ENCODE measurements at places on chromosomes 1 and 21.

DNA sequence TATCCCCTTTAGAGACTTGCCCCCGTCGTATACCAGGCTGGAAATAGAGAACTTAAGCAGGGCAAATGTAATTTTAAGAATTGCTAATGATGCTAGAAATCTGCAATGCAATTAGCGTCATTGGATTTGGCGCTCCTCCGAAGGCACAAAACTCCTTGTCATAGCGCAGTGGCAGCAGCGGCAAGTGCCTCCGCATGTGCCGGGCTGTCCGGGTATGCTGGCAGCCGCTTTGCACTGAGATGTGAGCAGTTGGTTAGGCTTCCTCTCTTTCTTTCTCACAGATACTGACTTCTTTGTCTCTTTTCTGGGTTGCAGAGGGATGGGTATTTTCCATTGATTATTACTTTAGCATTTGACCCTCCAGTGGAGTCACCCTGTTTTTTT, 193.4 kb upstream of the LMO4 start:
- DNase-seq: no peak

DNA sequence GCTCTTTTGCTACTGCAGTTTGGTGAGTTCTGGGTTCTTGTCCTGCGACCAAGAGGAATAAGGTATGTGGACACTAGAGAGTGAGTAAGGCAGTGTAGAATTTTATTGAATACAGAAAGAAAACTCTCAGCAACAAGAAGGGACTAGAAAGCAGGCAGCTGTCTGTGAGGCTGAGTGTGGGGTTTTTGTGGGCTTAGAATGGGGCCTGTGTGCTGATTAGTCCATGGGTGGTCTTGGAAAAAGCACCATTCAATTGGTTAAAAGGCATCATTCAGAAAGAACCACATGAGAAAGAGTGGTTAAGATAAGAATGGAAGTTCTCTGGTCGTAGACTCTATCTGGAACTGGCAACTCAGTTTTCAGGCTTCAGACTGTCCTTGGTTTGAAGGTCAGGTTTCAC, 298.8 kb downstream of the TGFB2 start:
- DNase-seq: no peak

GRCh38 chr1:32967888-32968568, 3.4 kb upstream of the RNF19B start:
- DNase-seq: no peak

- DNase-seq: no peak
Measured at GRCh38 chr1:174568551-174568950, 120.8 kb downstream of the GPR52 start.

- DNase-seq: peak; percentile 31
Measured at GRCh38 chr1:246689409-246690008, 34.7 kb upstream of the SCCPDH start.

DNA sequence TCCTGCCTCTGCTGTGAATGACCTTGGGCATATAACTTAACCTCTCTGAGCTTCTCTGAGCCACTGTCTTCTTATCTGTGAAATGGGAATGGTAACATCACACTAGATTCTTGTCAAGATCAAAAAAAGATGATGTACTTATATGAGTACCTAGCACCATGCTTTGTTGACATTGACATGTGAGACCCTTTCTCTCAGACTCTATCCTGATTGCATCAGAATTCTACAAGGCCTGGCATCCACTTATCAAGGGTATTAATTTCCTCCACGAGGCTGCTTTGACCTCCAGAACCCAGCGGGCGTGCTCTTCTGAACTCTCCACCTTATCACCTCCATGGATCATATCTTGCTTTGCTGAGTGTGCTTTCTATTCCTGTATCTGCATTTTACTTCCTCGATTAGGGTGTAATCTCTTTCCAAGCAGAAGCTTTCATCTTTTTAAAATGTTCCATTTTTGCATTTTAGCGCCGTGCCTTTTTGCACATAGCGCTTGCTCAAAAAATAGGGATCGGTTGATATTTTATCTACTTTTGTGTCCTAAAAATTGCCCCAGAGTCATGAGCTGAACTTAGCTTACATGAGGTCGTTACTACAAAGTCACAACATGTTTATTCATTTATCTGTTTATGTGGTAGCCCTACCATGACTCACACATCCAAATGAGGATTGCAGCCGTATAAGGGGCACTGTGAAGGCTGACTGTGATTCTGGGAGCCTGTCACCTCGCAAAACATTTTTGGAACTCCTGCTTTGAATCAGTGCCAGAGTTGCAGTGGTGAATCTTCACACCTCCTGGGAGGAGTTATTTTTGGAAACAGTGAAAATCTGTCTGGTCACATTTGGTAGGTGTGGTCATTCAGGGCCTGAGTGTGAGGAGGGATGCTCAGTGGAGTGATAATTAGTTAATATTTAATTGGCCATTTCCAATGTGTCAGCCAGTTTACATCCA, 63.2 kb downstream of the IER5 start:
- no peak for DNase-seq
